Left lung (tissue), 14 donors: ENCODE measurements at places on chromosomes 6 and 20.

GRCh38 chr20:43558412-43559146 is at the start of gene SGK2:
SGK2 (plus strand) TSS chr20:43559027; CDS start chr20:43566496, 7,469 bp downstream.
- no peaks in the 10 kb centered on the region for H3K36me3 ChIP-seq
- no peaks in the 10 kb centered on the region for H3K27me3 ChIP-seq
- no peak within 1 kb of the TSS for H3K4me3 ChIP-seq

DNA sequence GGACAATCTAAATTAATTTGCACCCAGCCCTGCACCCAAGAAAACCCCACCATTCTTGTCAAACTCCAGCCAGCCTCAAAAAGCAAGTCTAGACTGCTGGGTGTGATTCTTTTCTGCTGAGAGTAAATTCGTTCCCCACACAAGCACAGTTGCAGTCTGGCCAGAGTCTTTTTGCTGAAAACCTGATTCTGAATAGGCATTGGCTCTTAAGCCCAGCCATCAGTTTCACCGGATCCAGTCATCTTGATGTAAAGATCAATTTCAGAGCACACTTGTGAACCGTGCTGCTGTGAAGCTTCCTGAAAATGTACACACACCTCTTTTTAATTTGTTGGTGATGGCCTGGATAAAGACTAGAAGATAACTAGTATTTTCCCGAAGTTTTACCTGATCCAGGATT is 159.4 kb upstream of the GGTLC1 start:
- H3K4me1 ChIP-seq, result no peaks in the 10 kb centered on the region
- DNase-seq, result no peak
- no peak overlapping the region for H3K4me3 ChIP-seq
- no peak overlapping the region for H3K27ac ChIP-seq
- no peaks in the 10 kb centered on the region for H3K36me3 ChIP-seq
- no peaks in the 10 kb centered on the region for H3K27me3 ChIP-seq

DNA sequence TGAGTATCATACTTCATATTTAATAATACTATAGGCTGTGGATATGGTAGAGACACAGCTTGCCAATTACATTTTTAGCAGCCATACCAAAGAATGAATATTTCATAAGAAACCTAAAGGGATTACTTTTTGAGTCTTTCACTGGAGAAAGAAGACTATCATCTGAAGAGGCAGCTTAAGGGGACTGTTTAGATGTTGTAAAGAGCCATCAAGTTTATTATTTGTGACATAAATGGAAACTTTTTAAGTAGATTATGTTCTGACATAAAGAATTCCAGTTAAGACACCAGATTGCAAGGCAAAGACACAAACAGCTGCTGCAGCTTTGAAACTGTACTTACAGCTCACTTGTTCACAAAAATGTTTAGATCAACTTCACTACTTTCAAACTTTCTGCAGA is 429.4 kb downstream of the TFAP2A start:
- no peaks in the 10 kb centered on the region for H3K36me3 ChIP-seq
- H3K27me3 ChIP-seq, result no peaks in the 10 kb centered on the region
- no peak overlapping the region for H3K4me3 ChIP-seq
- no peak overlapping the region for H3K27ac ChIP-seq
- DNase-seq, result no peak
- H3K4me1 ChIP-seq, result no peaks in the 10 kb centered on the region

DNA sequence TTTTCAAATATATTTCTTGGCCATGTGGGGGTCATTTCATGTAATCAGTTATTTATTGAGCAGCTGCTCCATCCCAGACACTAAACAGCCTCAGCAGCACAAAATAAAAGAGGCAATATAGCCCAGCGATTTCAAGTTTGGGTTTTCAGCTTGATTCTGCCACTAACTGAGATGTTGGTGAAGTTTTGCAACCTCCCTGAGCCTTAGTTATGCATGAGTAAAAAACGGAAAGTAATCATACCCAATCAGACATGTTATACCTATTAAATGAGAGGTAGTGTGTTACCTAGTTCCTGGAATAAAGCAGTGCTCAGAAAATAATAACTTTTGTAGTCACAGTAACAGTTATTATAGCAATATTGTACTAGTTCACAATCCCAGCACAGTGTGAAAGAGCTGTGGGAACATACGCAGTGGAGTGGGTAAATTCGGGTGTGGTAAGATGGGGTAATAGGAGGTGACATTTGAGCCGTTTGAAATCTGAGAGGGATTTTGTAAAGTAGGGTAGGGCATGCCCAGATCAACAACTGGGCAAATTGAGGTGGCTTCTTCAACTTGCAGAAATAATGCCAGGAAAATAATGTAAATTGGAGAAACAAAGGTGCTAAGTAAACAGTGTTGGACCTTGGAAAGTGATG is 1.5 kb downstream of the SLC9A8 start:
- peak overlapping the region; percentile 82 for H3K4me3 ChIP-seq
- H3K4me1 ChIP-seq, result peaks cover 12% of the 10 kb centered on the region
- no peaks in the 10 kb centered on the region for H3K27me3 ChIP-seq
- DNase-seq, result no peak

DNA sequence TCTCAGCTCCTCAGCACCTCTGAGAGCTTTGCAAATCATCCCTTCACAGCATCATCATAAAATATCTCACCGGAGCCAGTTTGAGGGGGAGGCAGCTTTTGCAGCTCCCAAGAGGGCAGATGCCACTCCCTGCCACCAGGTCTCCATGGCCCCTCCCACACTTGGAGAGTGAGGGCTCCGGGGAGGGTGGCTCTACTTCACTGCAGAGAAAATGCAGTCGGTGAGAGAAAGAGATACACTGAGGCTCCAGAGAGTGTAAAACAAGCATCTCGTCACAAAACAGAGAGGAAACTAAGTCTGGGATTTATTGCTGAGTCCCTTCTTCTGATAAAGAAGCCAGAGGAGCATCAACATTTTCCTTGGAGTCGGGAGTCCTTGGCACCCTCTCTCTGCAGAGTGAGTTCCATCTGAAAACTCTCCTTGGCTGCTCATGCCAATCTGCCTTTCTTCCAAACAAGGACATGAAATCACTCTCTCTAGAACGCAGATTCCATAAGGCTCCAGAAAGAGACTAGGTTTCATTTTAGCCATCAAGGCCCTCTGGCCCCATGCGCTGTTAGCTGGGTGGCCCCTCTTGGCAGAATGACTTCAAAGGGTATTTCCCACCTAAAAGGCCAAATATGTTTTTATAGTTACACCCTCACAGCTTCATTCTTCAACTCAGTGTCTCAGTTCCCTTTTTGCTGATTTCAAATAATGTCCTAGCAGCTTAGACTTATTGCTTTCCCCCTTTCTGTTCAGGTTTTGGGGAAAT is 70.6 kb upstream of the F13A1 start:
- H3K27ac ChIP-seq, result no peak overlapping the region
- H3K36me3 ChIP-seq, result no peaks in the 10 kb centered on the region
- DNase-seq, result no peak
- no peaks in the 10 kb centered on the region for H3K27me3 ChIP-seq

GRCh38 chr6:56420296-56420695 is 172.9 kb upstream of the COL21A1 start:
- H3K36me3 ChIP-seq, result no peaks in the 10 kb centered on the region
- no peak overlapping the region for H3K27ac ChIP-seq
- no peak for DNase-seq
- H3K4me3 ChIP-seq, result no peak overlapping the region
- no peaks in the 10 kb centered on the region for H3K4me1 ChIP-seq
- H3K27me3 ChIP-seq, result no peaks in the 10 kb centered on the region

GRCh38 chr6:139586273-139586672 is 211.8 kb upstream of the CITED2 start:
- no peak for DNase-seq
- H3K4me1 ChIP-seq, result peaks cover 6% of the 10 kb centered on the region
- no peaks in the 10 kb centered on the region for H3K27me3 ChIP-seq
- H3K4me3 ChIP-seq, result no peak overlapping the region

GRCh38 chr6:127341471-127342202 is 1.8 kb downstream of the ECHDC1 start:
- no peak for DNase-seq
- H3K27me3 ChIP-seq, result no peaks in the 10 kb centered on the region
- H3K27ac ChIP-seq, result peak overlapping the region; percentile 91
- peaks cover 64% of the 10 kb centered on the region for H3K4me1 ChIP-seq
- no peaks in the 10 kb centered on the region for H3K36me3 ChIP-seq

GRCh38 chr6:21612067-21612745 is 18.7 kb downstream of the SOX4 start:
- DNase-seq, result no peak

DNA sequence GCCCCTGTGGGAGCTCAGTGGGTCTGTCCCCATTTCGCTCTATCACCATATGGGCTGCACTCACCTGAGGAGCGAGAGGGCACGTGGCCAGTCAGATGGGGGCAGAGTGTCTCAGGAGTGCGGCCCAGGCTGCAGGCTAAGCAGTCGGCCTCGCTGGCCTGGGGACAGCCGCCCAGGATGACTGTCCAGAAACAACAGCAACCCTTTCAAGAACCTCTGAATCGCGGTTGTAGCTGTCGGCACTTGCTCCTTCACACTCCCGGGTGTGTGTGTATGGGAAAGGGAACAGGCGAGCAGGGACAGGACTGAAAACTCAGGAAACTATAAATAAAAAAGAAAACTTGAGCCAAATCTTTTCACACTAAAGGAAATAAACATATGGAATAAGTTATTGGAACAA is 63.1 kb downstream of the TFAP2A start:
- H3K27ac ChIP-seq, result no peak overlapping the region
- no peaks in the 10 kb centered on the region for H3K36me3 ChIP-seq
- DNase-seq, result no peak
- H3K4me3 ChIP-seq, result no peak overlapping the region
- H3K4me1 ChIP-seq, result no peaks in the 10 kb centered on the region
- peaks cover 22% of the 10 kb centered on the region for H3K27me3 ChIP-seq

DNA sequence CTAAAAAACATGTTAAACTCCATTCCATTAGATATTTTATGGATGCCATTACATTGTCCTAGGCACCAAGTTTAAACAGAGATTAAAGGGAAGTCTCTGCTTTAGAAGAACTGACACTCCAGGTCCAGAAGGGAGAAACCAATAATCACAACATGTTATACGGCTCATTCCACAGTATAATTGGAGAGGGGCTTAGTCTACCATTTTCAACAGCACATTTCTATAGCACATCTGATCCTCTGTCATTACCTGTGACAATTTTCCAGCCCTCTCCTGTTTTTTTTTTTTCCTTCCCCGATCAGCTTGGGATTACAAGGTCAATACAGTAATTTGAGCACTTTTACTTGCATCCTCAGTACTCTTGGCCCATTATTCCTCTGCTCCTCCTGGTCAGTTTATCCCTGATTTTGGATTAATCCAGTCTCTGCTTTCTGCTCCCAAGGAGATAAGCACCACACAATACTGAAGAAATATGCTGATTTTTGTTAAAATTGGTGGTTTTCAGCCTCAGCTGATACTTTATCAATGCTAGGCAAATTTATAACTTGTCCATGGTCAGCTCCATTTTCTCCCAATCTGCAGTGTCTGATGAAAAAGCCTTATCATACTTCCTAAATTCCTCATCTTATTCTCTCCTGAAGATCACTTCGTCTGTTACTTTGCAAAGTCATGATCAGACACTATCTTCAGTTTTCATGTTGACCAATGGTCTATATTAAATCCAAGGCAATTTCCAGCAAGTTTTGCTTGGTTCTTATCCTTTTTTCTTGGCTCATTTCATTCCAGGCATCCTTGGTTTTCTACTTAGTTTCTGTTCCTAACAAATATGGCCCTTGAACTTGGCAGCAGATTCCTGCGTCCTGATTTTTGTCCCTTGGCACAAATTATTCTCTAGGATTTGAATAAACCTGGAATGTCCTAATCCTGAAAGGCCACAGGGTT is 30.8 kb upstream of the SYNCRIP start:
- H3K27ac ChIP-seq, result no peak overlapping the region
- no peaks in the 10 kb centered on the region for H3K36me3 ChIP-seq

DNA sequence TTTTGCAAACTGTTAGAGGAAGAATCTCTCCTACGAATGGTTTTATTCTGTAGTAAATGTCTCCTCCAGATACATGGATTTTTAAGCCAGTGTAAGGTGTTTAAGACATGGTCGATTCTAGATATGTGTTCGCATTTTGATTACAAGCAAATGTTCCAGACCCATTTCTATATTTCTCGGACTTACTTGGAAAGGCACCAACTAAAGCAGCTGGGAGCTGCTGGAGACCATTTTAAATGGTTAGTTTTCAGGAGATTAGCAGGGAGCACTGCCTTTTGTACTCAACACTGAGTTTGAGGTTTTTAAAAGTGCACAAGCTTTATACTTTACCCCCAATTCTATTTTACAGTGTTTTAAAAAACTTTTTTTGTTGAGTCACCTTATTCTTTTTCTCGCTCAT is 857.0 kb downstream of the KIF16B start:
- no peaks in the 10 kb centered on the region for H3K4me1 ChIP-seq
- no peaks in the 10 kb centered on the region for H3K36me3 ChIP-seq
- H3K27me3 ChIP-seq, result no peaks in the 10 kb centered on the region
- H3K27ac ChIP-seq, result no peak overlapping the region
- no peak overlapping the region for H3K4me3 ChIP-seq
- no peak for DNase-seq

GRCh38 chr6:84278321-84278998 is 51.0 kb upstream of the CEP162 start:
- no peaks in the 10 kb centered on the region for H3K27me3 ChIP-seq
- no peak overlapping the region for H3K4me3 ChIP-seq
- no peaks in the 10 kb centered on the region for H3K36me3 ChIP-seq
- no peak for DNase-seq
- H3K4me1 ChIP-seq, result no peaks in the 10 kb centered on the region

GRCh38 chr6:161462148-161462547 is 188.3 kb upstream of the AGPAT4 start:
- no peak overlapping the region for H3K4me3 ChIP-seq
- H3K36me3 ChIP-seq, result no peaks in the 10 kb centered on the region
- H3K4me1 ChIP-seq, result no peaks in the 10 kb centered on the region
- DNase-seq, result no peak

DNA sequence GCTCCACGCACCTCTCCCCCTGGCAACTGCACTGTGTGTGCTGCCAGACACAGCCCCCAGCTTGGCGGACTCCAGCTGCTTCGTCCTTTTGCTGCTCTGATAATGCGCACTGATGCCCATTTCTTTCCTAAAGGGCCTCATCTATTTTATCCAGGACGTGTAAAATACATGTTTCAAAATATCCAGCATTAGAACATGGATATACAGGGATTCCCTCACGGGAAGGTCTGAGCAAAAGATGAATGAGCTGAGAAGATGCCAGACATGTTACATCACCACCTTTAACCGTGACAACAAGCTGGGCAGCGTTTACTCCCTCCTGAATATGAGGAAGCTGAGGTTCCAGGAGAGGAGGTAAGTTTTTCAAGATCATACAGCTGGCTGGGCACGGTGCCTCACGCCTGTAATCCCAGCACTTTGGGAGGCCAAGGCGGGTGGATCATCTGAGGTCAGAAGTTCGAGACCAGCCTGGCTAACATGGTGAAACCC is 32.8 kb downstream of the TNXB start:
- H3K4me3 ChIP-seq, result no peak overlapping the region
- no peak overlapping the region for H3K27ac ChIP-seq
- H3K36me3 ChIP-seq, result no peaks in the 10 kb centered on the region
- H3K27me3 ChIP-seq, result no peaks in the 10 kb centered on the region

- H3K27ac ChIP-seq, result no peak overlapping the region
- H3K27me3 ChIP-seq, result no peaks in the 10 kb centered on the region
- H3K36me3 ChIP-seq, result no peaks in the 10 kb centered on the region
- no peak for DNase-seq
These were observed 123.4 kb upstream of the ECI2 start for GRCh38 chr6:4258733-4259132.

- H3K27me3 ChIP-seq, result no peaks in the 10 kb centered on the region
- no peak overlapping the region for H3K27ac ChIP-seq
- H3K4me3 ChIP-seq, result no peak overlapping the region
These were observed 71.2 kb downstream of the COL19A1 start for GRCh38 chr6:69937402-69938136.

GRCh38 chr6:109687271-109687761 is 3.7 kb downstream of the AK9 start:
- H3K27me3 ChIP-seq, result no peaks in the 10 kb centered on the region
- no peak for DNase-seq
- H3K4me1 ChIP-seq, result no peaks in the 10 kb centered on the region

- H3K27me3 ChIP-seq, result no peaks in the 10 kb centered on the region
- H3K27ac ChIP-seq, result no peak overlapping the region
- H3K4me1 ChIP-seq, result no peaks in the 10 kb centered on the region
These were observed 855.5 kb upstream of the MAP3K7 start for GRCh38 chr6:91442342-91442741.
